ENCODE measurements at places on chromosomes 3 and 15.

DNA sequence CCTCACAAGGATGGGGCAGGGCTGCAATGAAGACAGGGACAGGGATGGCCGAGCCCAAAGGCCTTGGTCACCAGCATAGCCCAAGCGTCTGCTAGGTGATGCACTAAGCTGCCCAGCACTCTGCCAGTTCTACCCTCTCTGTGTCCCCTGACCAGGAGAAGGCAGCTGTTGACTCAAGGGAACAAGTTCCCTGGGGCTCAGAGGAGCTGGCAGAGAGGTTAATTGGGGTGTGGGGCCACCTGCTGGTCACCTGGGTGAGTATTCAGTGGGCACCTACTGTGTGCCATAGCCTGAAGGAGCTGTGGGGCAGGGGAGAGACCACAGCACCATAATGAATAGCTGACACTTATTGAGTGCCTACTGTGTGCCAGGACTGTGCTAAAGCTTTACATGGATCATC, 22.0 kb upstream of the DOCK3 start:
- no peak for DNase-seq

GRCh38 chr3:33054100-33055092, 42.5 kb downstream of the GLB1 start:
- no peak for DNase-seq

DNA sequence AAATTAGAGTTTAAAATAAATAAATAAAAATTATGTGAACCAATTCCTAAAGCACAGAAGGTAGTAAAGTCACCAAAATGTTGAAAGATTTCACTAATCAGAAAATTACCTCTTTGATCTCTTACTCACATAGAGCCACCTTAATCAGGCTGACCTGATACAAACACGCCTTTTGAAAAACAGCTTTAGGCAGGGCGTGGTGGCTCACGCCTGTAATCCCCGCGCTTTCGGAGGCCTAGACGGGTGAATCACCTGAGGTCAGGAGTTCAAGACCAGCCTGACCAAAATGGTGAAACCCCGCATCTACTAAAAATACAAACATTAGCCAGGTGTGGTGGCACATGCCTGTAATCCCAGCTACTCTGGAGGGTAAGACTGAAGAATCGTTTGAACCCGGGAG, 1197.3 kb downstream of the ROBO1 start:
- no peak for DNase-seq

DNA sequence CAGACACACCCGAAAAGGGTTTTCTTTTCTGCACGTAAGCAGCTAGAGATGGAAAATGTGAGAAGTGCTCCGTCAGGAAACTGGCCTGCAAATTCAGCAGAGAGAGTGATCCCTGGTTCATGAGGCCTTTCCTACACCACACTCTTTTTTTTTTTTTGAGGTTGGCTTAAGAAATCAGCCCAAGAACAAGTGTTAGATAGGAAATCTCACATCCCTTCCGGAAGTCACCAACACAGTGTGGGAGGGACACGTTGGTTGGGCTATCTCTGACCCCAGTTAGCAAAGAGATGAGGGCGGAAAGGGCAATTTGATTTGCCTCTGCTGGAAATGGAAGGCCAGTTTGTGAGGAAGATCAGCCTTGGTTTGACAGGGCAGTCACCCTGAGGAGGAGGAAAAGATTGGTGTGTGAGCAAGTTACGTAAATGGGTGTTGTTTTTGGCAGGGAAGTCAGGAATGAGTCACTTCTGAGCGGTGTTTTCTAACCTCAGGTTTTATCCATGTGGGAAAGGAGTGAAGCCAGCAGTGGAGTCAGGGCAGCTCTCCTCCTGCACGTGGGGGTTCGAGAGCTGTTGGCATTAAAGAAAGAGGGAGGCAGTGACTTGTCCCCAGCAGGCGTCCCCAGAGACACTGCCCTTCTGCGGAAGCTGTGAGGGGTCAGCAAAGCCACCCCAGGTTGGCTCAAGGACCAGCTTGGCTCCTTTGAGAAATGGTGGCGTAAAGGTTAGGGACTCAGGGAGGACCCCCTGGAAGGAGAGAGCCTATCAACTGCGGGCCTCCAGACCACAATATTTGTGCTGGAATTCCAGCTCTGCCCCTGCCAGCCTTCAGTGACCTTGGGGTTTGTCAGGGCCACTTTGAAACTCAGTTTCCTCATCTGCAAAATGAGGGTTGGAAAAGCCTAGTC, 237.6 kb upstream of the BHLHE40 start:
- peak; percentile 96 for DNase-seq

DNA sequence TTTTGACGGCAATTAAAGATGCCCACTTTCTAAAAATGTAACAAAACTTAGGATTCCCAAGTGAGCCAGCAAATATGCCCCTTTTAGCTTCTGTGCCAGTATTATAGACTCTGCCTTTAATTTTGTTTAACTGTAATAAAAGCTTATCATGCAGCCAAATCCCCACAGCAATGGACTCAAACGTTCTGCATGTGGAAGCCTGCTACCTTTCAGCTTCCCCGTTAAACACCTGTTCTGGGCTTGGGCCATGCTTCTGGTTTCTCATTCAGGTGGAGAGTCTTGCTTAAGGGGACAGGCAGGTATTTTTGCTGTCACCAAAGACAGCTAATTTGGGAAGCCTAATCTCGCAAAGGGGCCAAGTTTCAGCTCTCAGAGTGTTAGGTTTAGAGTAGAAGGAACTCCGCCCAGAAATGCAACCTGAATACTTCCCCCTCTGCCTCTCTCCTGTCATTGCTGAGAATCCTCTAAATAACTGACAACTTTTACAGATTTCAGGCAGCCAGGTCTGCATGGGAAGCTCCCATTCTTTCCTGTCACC, 399.4 kb upstream of the ATP11B start:
- DNase-seq, result no peak

DNA sequence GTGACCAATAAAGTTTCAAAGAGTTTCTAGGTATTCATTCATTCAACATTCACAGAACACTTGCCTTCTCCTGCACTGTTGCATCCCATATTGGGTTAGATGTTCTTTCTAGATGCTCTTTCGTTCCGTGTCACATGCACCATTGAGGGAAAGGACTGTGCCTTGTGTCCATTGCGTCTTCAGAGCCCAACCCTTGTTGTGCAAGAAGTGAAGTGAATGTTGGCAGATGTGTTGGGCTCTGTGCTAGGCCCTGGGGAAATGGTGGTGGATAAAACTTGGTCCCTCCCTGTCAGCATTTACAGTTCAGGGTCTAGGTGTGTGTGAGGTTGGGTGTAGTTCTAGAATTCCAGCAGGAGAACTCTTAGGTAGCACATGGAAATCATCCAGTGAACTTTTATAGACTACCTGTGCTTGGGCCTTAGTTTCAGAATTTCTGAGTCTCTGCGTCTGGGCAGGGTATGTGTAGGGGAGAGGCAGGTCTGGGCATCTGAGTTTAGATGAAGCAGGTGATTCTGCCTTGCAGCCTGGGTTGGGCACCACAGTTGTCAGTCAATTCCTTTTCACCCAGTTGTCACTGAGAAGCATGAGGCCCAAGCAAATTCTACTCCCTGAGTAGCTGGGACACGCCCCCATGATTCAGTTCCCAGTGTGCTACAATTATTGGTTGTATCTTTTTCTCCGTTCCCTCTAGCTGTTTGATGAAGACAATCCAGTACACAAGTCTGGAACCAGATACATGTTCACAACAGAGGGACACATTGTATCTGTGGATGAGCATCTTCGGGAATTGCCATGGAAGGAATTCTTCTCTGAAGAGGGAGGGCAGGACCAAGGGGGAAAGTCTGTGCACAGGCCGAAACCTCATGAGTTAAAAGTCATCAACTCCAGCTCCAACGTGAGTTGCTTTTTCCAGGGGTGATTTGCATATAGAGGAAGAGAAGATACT, 25.4 kb downstream of the EDEM1 start:
- no peak for DNase-seq

- no peak for DNase-seq
Observed at GRCh38 chr3:134485075-134485717, 589 bp downstream of the ANAPC13 start.

GRCh38 chr3:164222197-164222596, 856.1 kb downstream of the SI start:
- no peak for DNase-seq

DNA sequence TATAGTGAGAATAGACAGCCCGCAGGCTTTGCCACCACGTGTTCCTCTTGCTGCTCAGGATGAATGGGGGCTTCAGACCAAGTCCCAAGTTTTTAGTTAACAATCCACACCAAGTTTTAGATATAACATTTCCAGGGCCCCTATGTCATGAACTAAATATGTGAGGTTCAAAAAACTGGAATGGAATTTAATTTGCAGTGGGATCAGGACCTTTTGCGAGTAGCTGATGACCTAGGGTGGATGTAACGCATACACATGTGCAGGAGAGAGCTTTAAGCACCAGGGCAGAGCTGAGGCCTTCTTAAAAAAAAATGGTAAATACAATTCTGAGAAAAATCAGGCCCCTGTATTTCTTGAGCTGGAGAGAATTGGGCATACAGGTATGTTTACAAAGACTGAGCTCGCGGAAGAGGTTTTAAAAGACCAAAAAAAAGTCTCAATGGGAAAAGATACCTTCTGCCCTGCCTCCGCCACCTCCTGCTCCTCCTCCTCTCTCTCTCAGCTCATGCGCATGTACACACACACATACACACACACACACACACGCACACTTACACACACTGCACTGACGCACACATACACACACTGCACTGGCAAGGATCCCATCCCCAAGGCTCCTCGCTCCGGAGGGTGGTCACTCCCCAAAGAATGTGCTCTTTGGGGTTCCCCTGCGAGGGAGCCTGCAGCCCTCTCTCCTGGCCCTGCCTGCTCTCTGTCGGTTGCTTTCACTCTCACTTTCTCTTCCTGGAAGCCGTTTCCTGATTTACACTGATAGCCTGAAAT, 48.2 kb upstream of the IGF1R start:
- DNase-seq, result peak; percentile 35

GRCh38 chr15:67142092-67142766, 76.8 kb downstream of the SMAD3 start:
- DNase-seq, result no peak

GRCh38 chr3:57682284-57682683, 10.6 kb downstream of the DENND6A start:
- DNase-seq, result no peak

GRCh38 chr3:138881233-138881632, 46.5 kb upstream of the PIK3CB start:
- no peak for DNase-seq
